Left ventricle myocardium inferior (tissue), 1 donor: ENCODE measurements at places on chromosomes 7 and 10. TPM values are rescaled to one million over a fixed set of nuclear protein-coding genes. Genes with fewer than 3 reads are reported as not detected.
A peak's percentile ranks its signal among the peaks of the same experiment; 100 is the strongest.

- peaks cover 14% of the 10 kb centered on the region for H3K27me3 ChIP-seq
- H3K4me1 ChIP-seq, result no peaks in the 10 kb centered on the region
- H3K36me3 ChIP-seq, result no peaks in the 10 kb centered on the region
- H3K27ac ChIP-seq, result no peak overlapping the region
- no peak for DNase-seq
- H3K4me3 ChIP-seq, result no peak overlapping the region
These were observed 255.5 kb upstream of the CXCL12 start for GRCh38 chr10:44640429-44640828.

The SLC39A12 gene
- total RNA-seq, result not detected

GRCh38 chr7:74199551-74200355 is 10.1 kb upstream of the LAT2 start:
- H3K36me3 ChIP-seq, result peaks cover 33% of the 10 kb centered on the region
- no peaks in the 10 kb centered on the region for H3K27me3 ChIP-seq
- H3K4me3 ChIP-seq, result no peak overlapping the region
- H3K4me1 ChIP-seq, result no peaks in the 10 kb centered on the region
- no peak for DNase-seq

The ARHGAP22 gene
- 3.8 TPM for total RNA-seq

DNA sequence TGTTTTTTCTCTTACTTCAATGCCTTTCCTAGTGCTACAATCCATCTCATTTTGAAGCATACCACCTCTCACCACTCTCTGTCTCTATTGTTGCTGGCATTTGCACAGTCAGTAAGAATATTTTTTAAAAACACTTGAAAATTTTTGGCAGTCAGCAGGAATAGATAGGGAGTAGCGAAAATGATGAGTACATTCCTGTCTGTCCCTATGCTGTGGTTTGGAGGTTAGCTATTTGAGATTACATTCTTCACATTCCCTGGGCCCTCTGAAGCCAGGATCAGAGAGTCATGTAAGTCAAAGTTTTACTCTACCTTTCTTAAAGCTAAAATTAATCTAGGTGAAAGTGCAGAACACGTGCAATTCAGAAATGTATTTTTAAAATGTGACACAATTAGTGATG is 53.0 kb upstream of the MAGI2 start:
- H3K4me1 ChIP-seq, result peaks cover 14% of the 10 kb centered on the region
- DNase-seq, result no peak
- H3K27me3 ChIP-seq, result no peaks in the 10 kb centered on the region

The ZNF394 gene
- 15.6 TPM for total RNA-seq

- no peak for DNase-seq
- H3K27ac ChIP-seq, result no peak overlapping the region
- peaks cover 7% of the 10 kb centered on the region for H3K4me1 ChIP-seq
- no peaks in the 10 kb centered on the region for H3K36me3 ChIP-seq
- H3K27me3 ChIP-seq, result no peaks in the 10 kb centered on the region
- no peak overlapping the region for H3K4me3 ChIP-seq
These were observed 38.7 kb upstream of the BICC1 start for GRCh38 chr10:58473976-58474375.

The CDNF gene
- total RNA-seq, result 1.5 TPM

The STAG3 gene
- 0.74 TPM for total RNA-seq

DNA sequence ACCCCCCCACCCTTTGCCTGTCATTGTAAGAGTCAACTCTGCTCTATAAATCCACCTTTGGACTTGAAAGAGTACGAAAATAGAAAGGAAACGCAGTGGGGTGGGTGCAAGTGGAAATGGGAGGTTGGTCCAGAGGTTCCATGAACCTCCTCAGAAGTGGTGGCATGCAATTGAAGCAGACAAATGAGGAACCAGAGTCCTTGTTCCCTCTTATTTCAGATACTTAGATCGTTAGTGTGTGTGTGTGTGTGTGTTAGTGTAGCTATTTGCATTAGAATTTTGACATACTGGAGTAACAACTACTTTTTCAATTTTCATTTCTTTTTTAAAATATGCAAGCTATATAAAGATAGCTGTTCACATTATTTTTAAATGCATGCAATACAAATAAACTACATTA is 18.1 kb upstream of the TFAM start:
- peaks cover under 1% of the 10 kb centered on the region for H3K4me1 ChIP-seq
- H3K27ac ChIP-seq, result no peak overlapping the region
- peaks cover 43% of the 10 kb centered on the region for H3K36me3 ChIP-seq
- no peak for DNase-seq

- no peak overlapping the region for H3K4me3 ChIP-seq
- H3K36me3 ChIP-seq, result peaks cover 80% of the 10 kb centered on the region
- H3K27ac ChIP-seq, result no peak overlapping the region
- no peaks in the 10 kb centered on the region for H3K4me1 ChIP-seq
- no peak for DNase-seq
- no peaks in the 10 kb centered on the region for H3K27me3 ChIP-seq
These were observed 188.4 kb downstream of the ZEB1 start for GRCh38 chr10:31507427-31507826.

GRCh38 chr10:67788028-67788886 is 49.7 kb downstream of the DNAJC12 start:
- H3K27ac ChIP-seq, result no peak overlapping the region
- no peak overlapping the region for H3K4me3 ChIP-seq
- no peaks in the 10 kb centered on the region for H3K4me1 ChIP-seq
- no peaks in the 10 kb centered on the region for H3K36me3 ChIP-seq
- DNase-seq, result peak; percentile 57
- no peaks in the 10 kb centered on the region for H3K27me3 ChIP-seq

The CELF2 gene
- 74.9 TPM for total RNA-seq

The CSGALNACT2 gene
- total RNA-seq, result 7.1 TPM

- H3K36me3 ChIP-seq, result peaks cover 16% of the 10 kb centered on the region
- H3K27me3 ChIP-seq, result no peaks in the 10 kb centered on the region
- no peak for DNase-seq
- H3K4me3 ChIP-seq, result no peak overlapping the region
- H3K27ac ChIP-seq, result no peak overlapping the region
These were observed 5.8 kb upstream of the CYP3A7 start for GRCh38 chr7:99740573-99741440.

GRCh38 chr10:18713077-18713476 is 53.8 kb downstream of the ARL5B start:
- H3K4me3 ChIP-seq, result no peak overlapping the region
- no peaks in the 10 kb centered on the region for H3K4me1 ChIP-seq
- no peak overlapping the region for H3K27ac ChIP-seq
- H3K27me3 ChIP-seq, result peaks cover 7% of the 10 kb centered on the region
- H3K36me3 ChIP-seq, result no peaks in the 10 kb centered on the region

DNA sequence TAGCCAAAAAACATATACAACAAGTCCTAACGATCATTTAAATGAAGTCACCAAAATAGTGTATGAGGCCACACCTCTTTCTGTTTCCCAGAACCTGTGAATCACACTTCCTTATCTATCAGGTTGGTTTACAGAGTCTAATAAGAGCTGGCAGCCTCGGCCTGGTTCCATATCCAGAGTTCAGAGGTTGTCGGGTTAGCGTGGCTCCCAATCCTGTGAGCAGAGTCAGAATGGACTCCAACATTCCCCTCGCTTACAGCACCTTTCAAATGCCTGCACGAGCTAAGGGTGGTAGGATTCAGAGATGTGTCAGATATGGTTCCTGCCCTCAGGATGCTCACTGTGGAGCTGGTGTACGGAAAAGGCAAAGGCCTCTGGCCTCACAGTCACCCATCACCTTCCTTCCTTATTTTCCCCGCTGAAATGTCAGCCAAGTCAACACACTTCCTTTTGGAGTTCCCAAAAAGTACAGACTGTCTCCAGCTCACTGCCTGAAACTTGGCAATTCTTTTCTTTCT is 6.0 kb downstream of the IL15RA start:
- H3K27me3 ChIP-seq, result no peaks in the 10 kb centered on the region
- H3K27ac ChIP-seq, result peak overlapping the region; percentile 84
- peak overlapping the region; percentile 8 for H3K4me3 ChIP-seq
- H3K36me3 ChIP-seq, result peaks cover 3% of the 10 kb centered on the region
- H3K4me1 ChIP-seq, result peaks cover 42% of the 10 kb centered on the region
- no peak for DNase-seq

DNA sequence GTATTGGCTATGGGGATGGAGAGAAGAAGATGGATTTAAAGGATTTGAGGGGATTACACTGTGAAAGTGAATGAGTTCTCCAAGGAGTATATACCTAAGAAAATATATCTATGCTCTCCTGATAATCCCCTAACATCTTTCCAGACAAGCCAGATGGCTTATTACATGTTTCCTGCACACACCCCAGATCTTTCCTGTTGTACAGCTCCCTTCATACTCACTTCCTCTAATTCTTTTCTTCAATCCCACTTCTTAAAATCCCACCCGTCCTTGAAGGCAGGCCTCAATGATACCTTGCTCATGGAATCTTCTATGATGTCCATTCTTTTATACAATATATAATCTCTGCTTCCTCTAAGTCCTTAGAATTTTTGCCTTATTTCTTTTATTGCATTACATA is 317.2 kb upstream of the DGKB start:
- no peaks in the 10 kb centered on the region for H3K36me3 ChIP-seq
- no peak overlapping the region for H3K27ac ChIP-seq
- H3K4me1 ChIP-seq, result no peaks in the 10 kb centered on the region
- no peak overlapping the region for H3K4me3 ChIP-seq
- no peaks in the 10 kb centered on the region for H3K27me3 ChIP-seq

The DNAAF5 gene
- total RNA-seq, result 18.1 TPM

The CHN2 gene
- 36.1 TPM for total RNA-seq

GRCh38 chr10:72027498-72027897 is 60.9 kb downstream of the SPOCK2 start:
- H3K4me1 ChIP-seq, result peaks cover 25% of the 10 kb centered on the region
- no peak overlapping the region for H3K27ac ChIP-seq
- no peak for DNase-seq
- no peaks in the 10 kb centered on the region for H3K36me3 ChIP-seq
- H3K27me3 ChIP-seq, result no peaks in the 10 kb centered on the region
- no peak overlapping the region for H3K4me3 ChIP-seq

DNA sequence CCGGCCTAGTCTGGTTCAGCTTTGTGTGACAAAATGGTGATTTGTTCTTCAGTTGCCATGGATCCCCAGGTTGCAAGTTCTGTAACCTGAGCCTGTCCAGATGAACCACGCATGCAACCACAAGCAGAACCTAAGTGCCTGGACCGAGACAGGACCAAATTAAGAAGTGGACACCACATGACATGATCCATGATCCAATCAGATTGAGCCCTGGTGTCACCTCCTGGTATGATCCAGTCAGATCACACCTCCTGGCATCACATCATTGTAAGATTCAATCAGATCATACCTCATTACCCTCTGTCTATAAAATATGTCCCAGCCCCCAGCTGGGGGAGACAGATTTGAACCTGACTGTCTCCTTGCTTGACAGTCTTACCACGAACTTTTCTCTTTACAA is 70.0 kb downstream of the MALSU1 start:
- no peak overlapping the region for H3K4me3 ChIP-seq
- no peaks in the 10 kb centered on the region for H3K36me3 ChIP-seq
- DNase-seq, result no peak
- no peaks in the 10 kb centered on the region for H3K4me1 ChIP-seq
- H3K27ac ChIP-seq, result no peak overlapping the region

GRCh38 chr7:129657363-129657762 is 45.8 kb downstream of the NRF1 start:
- H3K4me1 ChIP-seq, result no peaks in the 10 kb centered on the region
- H3K4me3 ChIP-seq, result no peak overlapping the region
- no peaks in the 10 kb centered on the region for H3K27me3 ChIP-seq
- H3K36me3 ChIP-seq, result peaks cover 45% of the 10 kb centered on the region

The TAS2R4 gene
- total RNA-seq, result 0.25 TPM

The ASAH2B gene
- 6.8 TPM for total RNA-seq

GRCh38 chr7:79673969-79674368 is 220.5 kb upstream of the MAGI2 start:
- H3K27me3 ChIP-seq, result no peaks in the 10 kb centered on the region
- no peaks in the 10 kb centered on the region for H3K4me1 ChIP-seq
- no peak overlapping the region for H3K4me3 ChIP-seq
- H3K36me3 ChIP-seq, result no peaks in the 10 kb centered on the region
- no peak overlapping the region for H3K27ac ChIP-seq
- no peak for DNase-seq

DNA sequence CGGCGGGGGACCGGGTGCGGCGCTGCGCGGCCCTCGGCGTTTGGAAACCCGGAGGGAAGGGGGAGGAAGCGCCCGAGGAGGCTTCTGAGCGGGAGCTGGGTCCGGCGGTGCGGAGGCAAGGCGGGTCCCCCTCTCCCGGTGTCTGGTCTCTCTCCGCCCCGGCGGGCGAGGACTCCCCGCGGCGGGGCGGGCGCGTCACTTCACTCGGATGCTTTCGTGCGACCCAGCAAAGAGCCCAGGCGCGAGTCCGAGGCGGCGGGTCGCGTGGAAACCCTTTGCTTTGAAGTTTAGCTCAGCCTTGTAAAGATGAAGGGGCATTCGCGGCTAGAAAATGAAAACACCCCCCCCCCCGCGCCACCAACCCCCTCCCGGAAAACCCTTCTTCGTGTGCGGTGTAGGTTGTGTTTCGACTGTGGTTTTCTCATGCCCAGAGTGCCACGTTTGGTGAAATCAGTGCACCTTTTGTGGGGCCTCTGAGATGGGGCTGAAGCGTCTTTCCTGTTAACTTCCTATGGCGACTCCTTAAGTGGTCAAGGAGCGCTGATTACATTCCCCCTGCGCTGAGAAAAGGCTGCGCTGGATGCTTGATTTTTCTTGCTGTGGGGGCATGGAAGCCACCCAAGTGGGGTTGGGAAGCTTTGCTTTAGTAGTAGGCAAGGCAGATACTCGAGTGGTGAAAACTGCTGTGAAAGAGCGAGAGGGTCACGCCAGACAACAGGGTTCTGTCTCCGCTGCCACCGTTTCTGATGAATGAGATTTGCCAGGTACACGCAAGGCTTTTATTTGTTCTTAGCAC is 876 bp downstream of the GNAI1 start:
- peak; percentile 40 for DNase-seq
- peak overlapping the region; percentile 95 for H3K4me3 ChIP-seq
- H3K27ac ChIP-seq, result peak overlapping the region; percentile 90
- peaks cover 52% of the 10 kb centered on the region for H3K4me1 ChIP-seq

The PLAC9 gene
- total RNA-seq, result 34.3 TPM

DNA sequence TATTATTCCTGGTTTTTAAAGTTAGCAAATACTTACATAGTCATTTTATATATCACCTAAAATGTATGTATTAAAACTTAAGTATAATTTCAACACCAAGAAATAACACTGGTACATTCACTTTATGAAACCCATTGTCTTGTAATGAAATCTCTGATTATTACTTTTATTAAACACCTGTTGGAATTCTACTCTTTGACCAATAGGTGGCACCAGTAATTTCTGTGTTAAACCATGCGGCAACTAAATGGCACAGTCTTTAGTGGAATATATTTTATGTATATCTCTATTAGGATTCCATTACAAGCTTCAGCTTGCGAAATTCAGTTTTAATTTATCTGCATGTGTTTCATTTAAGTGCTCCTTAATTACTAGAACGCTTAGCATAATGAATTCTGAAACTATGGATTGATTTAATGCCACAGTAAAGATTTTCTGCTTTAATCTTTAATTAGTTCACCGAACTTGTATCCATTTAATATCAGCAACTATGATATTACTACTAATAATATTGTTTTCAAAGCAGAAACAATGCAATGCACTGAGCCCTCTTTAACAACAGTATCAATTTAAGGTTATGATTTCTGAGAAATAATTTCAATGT is 181.3 kb downstream of the MAGI2 start:
- no peak overlapping the region for H3K27ac ChIP-seq
- DNase-seq, result no peak
- no peaks in the 10 kb centered on the region for H3K36me3 ChIP-seq
- no peaks in the 10 kb centered on the region for H3K4me1 ChIP-seq
- H3K4me3 ChIP-seq, result no peak overlapping the region

GRCh38 chr10:81093056-81093455 is 555.4 kb downstream of the SH2D4B start:
- H3K27ac ChIP-seq, result no peak overlapping the region
- H3K27me3 ChIP-seq, result no peaks in the 10 kb centered on the region
- H3K4me1 ChIP-seq, result no peaks in the 10 kb centered on the region
- DNase-seq, result no peak
